Inflammatory macrophage treated with lipopolysaccharide for 4 hours (primary cell): ENCODE measurements at places on chromosomes 11 and 22.

DNA sequence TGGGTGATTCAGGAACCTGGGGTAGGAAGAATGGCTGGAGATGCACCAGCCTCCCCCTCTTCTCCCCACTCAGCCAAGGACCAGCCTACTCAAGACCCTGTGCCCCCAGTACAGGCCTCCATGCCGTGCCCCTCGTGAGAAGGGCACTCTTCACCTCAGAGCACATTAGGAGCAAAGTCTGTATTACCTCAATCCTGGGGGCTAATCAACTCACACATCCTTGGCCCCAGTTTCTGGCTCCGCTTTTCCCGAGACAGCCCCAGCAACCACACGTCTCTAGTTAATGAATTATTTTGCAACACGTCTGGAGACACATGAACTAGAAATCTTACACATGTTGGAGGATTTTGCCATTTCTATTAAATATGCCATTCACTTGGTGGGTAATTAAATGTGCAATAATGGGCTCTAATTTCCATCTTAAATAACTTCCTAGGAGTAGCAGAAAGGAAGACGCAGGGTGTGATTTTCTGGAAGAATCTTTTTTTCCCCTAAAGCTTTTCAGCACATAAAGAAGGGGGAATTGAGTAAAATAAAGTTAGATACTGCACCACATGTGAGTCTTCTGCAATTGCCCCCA lies 63.0 kb downstream of the TMPRSS5 start:
- DNase-seq, result no peak

GRCh38 chr22:43408009-43408408 lies 3.8 kb upstream of the MPPED1 start:
- no peak for DNase-seq

DNA sequence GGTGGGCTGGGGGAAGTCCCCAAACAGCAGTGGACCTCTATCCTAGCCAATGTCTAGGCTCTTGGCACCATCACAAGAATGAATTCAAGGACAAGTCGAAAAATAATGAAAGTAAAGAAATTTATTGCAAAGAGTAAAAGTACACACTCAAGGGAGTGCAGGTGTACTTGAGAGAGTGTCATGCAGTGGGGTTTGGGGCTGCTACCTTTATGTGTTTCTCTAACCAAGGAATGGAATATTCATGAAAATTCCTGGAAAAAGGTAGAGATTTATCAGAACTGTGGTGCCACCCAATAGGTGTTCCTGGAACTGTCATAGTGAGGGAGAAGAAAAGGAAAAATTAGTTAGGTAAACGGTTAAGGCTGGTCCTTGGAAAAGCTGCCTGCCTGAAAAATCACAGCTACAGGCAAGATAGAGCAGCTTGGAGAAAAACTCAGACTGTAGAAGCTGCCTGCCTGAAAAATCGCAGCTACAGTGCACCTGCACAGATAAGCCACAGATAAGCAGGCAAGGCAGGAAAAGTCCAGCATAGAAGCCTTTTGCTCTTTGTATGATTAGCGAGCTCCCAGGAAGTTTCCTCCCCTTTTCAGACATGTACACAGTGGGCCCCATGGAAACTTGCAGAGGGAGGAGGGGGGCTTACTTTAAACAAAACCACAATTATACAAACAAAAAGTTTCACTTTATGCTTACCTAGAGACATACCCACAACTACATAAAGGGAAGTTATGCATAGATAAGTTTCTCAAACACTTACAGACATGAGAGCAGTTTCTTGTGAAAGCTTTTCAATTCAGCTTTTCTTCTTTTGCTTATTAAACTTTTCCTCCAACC lies 71.4 kb upstream of the B3GNT6 start:
- DNase-seq, result no peak

DNA sequence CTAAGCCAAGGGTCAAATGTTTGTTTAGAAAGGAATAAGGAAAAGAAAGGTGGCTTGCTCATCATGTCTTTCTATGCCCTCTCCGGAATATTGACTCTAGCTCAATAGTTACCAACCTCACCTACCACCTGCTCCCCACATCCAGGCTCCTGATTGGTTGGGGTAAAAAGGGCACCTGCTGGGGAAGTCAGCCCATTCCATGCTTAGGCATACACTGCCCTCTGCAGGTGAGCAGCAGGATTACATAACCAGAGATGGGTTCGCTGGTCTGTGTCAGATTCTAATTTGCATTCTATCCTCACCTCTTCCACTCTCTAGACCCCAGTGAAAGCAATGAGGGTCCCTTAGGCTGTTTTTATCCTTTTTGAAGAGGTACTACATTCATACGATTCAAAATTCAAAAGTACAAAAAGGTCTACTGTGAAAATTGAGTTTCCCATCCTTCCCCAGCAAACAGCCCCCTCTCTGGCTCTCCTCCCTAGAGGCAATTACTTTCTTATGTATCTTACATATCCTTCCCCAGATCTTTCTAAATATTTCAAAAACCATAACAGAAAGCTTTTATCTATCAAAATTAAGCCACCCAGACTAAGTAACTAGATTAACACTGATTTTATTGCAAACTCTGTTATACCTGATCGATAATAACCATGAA lies 98.0 kb upstream of the ASPHD2 start:
- peak; percentile 31 for DNase-seq

GRCh38 chr22:45212306-45212709 lies 28.4 kb downstream of the KIAA0930 start:
- peak; percentile 49 for DNase-seq

DNA sequence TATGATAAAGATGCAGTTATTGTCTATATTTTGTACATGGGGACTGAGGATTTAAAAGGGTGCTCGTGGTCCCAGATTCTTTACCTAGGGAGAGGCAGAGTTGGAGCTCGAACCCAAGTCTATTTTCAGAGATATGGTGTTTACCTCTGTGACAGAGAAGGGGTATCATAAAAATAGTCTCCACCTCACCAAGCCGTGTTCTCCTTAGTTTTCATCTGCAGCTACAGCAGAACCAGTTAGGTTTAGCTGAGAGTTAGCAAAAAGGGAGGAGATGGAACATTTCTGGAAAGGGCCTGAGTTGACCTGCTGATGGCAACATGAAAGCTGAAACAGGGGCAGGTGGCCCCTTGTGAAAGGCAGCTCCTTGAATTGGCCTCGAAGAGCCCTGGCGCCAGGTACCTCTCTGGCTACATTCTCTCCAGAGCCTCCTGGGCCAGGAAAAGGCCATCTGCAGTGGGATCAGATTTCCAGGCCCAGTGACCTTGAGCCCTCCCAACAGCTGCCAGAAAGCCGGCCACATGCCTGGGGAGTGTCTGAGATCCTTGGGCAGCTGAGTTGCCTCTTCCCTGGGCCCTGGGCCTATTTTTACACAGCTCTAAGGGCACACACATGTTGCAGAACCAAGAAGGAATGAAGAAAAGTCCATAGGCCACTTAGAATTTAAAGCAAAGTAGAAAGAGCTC lies 136.6 kb downstream of the NAV2 start:
- no peak for DNase-seq

DNA sequence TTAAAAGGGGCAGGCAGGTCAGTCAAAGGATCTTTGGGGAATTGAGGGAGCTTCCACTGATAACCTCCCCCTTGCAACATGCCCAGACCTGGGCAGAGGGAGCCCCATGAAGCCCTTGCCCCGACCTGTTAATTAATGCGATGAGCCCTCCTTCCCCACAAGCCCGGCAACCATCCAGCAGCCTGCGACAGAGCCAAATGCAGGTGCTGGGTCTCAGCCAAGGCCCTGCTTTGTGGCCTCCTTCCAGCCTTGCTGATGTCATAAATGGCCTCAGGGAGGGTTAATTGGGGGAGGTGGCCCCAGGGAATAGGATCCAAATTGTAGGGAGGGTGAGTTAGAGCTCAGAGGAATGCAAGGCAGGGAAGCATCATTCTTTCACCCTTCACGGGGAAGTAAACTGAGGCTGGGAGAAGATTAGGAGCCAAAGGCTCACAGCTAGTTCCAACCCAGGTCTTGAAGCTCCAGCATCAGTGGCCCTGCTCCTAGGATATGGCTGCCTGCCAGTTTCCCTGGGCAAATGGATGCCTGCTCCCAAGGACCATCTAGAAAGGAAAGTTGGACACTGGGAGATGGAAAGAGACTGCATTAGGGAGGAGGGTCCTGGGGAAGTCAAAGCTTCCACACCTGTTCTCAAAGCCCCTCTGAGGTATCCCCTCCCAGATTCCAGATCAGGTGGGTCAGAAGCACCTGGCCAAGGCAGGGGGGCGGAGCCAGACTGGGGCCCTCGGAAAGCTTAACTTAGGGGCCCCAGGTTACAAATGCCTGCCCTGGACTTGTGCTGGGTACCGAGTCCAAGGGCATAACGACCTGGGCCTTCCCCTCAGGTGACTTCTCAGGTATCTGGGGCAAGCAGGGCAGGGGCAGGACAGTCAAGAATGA lies 34.1 kb downstream of the LMO1 start:
- no peak for DNase-seq

DNA sequence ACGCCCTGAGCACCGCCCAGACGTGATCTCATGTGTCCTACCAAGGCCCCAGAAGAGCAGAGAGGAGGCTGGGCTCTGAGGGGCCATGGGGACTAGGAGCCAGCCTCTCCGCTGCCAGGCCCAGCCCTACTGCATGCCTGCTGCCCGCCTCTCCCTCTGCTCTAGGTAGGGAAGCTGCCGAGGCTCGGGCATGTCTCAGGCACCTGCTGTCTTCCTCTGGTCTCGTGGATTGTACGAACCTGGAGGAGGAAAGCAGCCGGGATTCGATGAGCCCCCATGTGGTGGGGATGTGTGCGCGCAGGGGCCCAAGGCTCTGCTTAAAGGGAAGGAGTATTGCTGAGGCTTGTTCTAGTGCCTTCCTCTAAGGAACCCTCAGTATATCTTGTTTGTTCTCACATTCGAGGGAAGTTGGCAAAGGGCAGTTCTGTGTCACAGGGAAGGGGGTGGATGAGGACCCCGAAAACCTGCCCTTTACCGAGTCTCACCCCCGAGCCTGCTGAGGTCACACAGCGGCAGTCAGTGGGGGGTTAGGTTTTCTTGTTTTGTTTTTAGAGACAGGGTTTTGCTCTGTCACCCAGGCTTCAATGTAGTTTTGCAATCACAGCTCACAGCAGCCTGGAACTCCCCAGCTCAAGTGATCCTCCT lies 21.2 kb downstream of the DAGLA start:
- DNase-seq, result peak; percentile 86

- DNase-seq, result no peak
These were observed 75.3 kb downstream of the PKNOX2 start for GRCh38 chr11:125239585-125240560.

DNA sequence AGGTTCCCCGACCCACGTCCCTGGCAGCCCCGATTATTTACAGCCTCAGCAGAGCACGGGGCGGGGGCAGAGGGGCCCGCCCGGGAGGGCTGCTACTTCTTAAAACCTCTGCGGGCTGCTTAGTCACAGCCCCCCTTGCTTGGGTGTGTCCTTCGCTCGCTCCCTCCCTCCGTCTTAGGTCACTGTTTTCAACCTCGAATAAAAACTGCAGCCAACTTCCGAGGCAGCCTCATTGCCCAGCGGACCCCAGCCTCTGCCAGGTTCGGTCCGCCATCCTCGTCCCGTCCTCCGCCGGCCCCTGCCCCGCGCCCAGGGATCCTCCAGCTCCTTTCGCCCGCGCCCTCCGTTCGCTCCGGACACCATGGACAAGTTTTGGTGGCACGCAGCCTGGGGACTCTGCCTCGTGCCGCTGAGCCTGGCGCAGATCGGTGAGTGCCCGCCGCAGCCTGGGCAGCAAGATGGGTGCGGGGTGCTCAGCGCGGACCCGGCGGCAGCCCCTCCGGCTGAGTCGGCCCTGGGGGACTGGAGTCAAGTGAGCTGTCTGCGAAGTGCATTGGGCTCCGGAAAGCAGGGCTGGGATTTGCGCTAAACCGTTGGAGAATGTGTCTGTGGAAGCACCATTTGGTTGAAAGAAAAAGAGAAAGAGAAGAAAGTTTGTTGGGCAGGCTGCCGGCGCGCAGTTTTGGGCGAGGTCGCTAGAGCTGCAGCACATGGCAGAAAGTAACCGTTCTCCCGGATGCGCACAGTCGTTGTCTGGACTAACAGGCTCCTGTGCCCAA lies at the start of gene CD44:
CD44 (plus strand) TSS at position 229 of the 779 bp plus-strand sequence; CDS start at position 362, 133 bp downstream.
- peak; percentile 96 for DNase-seq

GRCh38 chr22:27783436-27784119 lies 18.0 kb downstream of the MN1 start:
- no peak for DNase-seq

- DNase-seq, result peak; percentile 76
These were observed 10.4 kb upstream of the C1QTNF6 start for GRCh38 chr22:37198258-37199102.

DNA sequence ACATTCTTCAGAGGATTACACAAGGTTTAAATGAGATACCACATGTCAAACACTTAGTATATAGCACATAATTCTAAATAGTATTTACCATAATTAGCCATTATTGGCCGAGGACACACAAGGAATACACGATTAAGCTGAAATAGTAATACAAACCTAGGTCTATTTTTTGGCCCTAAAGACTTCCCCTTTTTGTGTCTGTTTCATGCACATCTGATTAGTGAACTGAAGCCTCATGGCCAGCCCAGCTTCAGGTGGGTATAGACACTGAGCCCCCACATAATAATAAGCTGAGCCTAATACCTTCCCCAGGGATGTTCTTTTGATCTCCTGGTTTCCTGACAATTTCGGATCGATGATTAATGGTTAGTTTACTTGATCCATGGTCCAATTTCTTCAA lies 2.1 kb downstream of the GLYATL1B start:
- no peak for DNase-seq

GRCh38 chr11:78072455-78072854 lies 7.2 kb downstream of the NDUFC2 start:
- peak; percentile 4 for DNase-seq

GRCh38 chr11:131654849-131655248 lies 284.4 kb downstream of the NTM start:
- DNase-seq, result no peak

DNA sequence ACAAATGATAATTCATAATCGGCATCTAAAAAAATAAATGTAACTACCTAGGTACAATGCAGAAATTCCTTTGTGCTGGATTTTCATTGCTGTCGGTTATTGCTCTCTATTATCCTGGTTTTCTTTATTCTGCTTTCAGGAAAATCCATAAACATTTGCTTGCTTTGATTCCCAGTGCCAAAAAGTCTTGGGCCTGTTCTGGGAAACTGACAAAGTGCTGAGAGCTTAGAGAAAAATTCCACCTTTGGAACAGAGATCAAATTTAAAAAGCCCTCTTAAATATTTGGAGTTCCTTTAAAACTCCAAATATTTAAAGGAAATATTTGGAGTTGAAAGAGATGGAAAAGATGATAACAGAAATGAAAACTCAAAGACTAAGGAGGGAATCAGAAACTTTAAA lies 87.3 kb upstream of the ZBED5 start:
- no peak for DNase-seq

- DNase-seq, result no peak
These were observed 200.3 kb upstream of the MTNR1B start for GRCh38 chr11:92769112-92769511.

GRCh38 chr11:130465263-130465662 lies 16.8 kb downstream of the ADAMTS15 start:
- DNase-seq, result peak; percentile 7

- DNase-seq, result no peak
These were observed 420 bp upstream of the TRIM44 start for GRCh38 chr11:35662061-35662648.

- DNase-seq, result no peak
These were observed 56.5 kb upstream of the ARHGAP32 start for GRCh38 chr11:129248618-129249017.

DNA sequence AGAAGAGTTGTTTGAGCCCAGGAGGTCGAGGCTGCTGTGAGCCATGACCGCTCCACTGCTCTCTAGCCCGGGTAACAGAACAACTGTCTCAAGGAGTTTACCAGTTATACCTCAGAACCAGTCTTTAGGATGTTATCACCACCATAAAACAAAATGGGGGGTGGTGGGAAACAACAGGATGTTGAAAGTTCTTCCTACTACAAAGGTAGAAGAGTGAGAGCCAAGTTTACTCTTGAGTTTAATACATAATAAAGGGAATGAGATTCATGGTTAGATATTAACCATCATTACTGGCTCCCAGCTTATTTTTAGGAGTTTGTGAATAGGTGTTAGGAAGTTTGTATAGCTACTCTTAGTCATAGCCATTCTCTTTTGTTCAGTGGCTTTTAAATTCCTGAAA lies 78.8 kb upstream of the HORMAD2 start:
- no peak for DNase-seq
